Prostate gland (tissue), 2 donors: ENCODE measurements at places on chromosomes 6 and 20.
A peak's percentile ranks its signal among the peaks of the same experiment; 100 is the strongest.

DNA sequence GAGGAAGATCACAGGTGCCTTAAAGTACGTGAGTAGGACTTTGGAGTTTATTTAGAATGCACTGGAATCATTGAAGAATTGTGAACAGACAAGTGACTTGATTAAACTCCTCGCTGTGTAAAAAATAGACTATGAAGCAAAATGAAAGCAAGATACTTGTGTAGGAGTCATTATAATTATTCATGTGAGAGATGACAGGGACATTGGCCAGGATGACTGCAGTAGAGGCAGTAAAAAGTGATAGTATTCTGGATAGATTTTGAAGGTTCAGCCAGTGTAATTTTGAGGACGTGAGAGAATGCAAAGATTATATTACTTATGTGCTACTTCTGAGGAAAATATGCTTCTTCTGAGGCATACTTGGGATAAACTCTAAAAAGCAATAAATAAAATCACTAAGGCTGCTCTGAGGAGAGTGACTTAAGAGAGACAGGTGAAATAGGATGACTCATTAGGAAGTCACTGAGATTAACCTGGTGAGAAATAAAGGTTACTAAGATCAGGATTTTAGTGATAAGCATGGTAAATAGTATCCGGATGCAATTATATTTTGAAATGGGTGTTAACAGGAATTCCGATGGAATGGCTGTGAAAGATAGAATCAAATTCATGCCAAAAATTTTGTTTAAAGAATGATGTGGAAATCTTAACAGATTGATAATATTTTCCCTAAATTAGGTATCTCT is 202.0 kb downstream of the CENPW start:
- no peak for DNase-seq

DNA sequence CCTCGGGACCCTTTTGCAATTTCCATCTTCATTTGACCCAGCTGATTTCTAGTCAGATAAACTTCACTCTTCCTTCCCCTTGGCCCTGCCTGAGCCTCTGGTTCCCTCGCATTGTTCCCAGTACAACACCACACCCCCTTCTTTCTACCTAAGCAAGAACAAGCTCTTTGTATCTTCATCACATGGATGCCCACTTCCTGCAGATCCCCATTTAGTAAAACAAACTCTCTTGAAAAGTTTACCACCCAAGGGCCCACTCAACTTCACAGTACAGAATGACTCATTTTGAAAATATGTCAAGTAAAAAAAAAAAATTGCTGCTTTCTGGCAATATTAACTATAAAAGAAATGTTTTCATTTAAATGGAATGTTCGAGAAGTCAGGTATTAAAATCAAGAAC is 5.2 kb downstream of the FAXC start:
- DNase-seq, result no peak

DNA sequence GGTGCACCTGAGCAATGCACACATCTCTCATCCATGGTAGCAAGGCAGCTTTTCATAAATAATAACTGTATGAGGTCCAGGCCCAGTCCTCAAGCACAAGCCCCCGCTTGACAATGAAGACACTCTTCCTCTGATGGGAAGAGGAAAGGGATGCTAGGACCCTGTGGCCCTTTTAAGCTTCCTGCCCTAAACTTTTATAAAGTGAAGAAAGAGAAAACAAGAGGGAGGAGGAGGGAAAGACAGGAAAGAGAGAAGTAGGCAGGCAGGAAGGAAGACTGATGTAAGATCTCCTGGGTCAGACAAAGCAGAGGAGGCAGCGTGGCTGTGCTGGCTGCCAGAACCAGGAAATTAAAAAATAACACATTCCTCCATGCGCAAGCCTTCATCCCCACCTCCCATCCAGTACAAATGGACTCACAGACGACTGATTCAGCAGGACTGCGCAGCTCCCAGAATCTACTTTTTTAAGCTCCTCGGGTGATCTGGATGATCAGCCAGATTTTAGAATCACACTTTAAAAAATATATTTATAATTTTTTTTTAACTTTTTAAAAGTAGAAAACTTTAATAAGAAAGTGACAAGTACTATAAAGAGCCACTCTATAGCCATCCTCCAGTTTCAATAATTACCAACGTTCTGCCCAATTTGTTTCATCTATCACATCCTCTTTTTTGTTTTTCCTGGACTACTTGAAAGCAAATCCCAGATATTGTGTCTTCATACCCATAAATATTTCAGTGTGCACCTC is 16.5 kb downstream of the TNFAIP3 start:
- DNase-seq, result no peak

GRCh38 chr20:23350904-23351838 is 580 bp downstream of the NXT1 start:
- peak; percentile 29 for DNase-seq

DNA sequence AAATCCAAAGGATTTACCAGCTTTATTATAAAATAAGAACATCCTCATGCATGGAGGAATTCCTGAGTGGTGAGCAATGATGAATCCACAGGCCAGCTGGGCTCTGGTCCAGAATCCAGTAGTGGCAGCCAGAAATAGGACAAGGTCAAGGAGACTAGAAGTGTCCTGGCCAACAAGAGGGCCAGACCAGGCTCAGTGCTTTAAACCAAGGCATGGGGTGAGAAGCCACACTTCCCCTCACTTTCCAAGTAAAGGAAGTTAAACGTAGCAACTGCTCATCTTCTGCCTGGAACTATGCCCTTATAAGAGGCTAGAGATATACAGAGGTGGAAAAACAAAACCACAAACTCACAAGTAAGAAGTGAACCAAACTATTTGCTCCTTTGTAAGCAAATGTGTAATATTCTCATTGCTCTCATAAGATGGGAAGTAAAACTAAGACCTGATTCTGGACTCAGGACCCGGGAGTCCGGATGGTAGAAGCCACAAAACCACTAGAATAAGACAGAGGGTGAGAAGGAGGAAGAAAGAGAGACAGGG is 253.2 kb downstream of the UST start:
- DNase-seq, result no peak

DNA sequence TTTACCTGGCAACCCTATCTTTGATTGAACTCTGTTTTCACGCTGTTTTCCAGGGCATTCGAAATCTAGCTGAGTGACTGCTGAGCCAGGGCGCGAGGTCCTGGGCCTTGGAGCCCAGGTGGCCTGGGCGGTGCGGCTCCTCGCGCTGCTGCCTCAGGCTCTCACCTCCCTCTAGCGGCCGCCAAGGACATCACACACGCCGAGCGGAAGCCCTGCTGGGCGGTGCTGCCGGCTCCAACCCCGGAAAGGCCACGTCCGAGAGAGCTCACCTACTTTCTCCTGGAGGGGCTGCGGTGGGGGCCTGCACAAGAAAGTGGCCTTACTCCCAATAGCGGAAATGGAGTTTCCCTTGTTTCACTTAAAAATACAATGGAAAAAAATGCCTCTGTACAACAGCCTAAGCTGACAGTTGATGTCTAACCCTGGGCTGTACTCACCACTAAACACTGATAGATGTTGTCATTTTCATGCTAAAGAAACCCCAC is 77.7 kb downstream of the ELOVL4 start:
- peak; percentile 67 for DNase-seq

- DNase-seq, result no peak
Measured at GRCh38 chr20:3181270-3181669, 7.9 kb upstream of the LZTS3 start.

DNA sequence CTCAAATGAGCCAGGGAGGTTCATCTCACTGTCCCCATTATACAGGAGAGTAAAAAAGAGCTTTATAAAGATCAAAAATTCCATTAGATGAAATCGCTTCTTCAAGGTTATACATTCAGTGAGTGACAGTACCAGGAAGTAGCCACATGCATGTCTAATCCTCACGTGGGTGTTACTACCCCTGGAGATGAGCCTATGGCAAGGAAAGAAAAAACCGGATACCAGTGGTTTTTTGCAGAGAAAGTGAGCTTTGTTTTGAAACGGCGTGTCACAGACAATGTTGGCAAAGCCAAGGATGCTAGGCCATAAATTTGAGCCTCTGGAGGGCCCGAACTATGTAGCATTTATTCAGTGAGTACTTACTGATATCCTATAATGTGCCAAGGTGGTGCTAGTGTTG is 215.0 kb upstream of the RIN2 start:
- no peak for DNase-seq

- no peak for DNase-seq
Measured at GRCh38 chr6:41502566-41502916, 43.6 kb upstream of the FOXP4 start.

GRCh38 chr6:145898376-145898775 is 65.8 kb downstream of the SHPRH start:
- DNase-seq, result no peak

GRCh38 chr20:33944914-33945313 is 48.8 kb upstream of the RALY start:
- no peak for DNase-seq

- no peak for DNase-seq
Measured at GRCh38 chr6:142279350-142280180, 22.2 kb upstream of the ADGRG6 start.

GRCh38 chr6:135568379-135568778 is 70.8 kb upstream of the AHI1 start:
- peak; percentile 7 for DNase-seq

DNA sequence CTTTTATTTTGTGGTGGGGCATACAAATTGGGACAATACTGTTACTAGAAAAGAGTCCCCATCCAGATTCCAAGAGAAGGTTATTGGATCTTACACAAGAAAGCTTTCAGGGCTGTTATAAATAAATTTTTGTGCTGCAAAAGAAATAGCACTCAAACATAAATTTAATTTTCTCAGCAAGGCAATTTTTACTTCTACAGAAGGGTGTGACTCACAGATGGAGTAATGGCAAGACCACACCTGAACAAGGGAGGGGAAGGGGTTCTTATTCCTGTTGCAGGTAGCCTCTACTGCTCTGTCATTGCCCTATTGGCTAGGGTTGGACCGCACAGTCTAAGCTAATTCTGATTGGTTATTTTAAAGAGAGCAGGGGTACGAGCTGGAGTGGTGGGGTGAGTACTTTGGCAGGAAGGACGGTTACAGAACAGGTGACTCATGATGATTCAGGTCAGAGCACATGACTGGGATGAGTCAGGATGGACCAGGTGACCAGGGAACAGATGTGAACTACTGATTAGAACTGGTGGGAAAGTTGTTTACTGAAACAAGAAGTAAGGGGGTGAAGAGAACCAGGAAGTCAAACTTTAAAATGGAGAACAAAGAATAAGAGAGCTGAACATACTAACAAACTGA is 41.1 kb downstream of the CNR1 start:
- no peak for DNase-seq

DNA sequence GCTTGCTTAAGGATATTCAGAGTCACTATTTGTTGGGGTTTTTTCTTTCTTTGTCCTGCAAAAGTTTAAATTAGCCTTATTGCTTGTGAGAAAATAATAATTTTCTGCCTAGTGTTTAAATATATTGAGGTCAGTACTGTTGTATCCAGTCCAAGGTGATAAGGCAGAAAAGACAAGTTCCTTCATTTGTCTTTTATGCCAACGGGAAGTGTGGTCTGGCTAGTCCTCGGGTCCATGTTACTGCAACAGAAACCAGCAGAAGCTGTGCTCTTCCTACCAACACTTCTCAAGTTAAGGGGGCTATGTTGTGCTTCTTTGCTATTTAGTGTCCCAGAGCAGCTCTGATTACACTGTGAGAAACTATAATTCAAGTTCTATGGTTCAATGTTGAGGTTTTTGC is 301.1 kb downstream of the TBC1D7 start:
- DNase-seq, result no peak

- no peak for DNase-seq
Measured at GRCh38 chr6:27096834-27097511, 150.5 kb upstream of the PRSS16 start.
